ENCODE measurements at places on chromosomes 13 and 19.

GRCh38 chr19:54114340-54115108, 933 bp downstream of the TFPT start:
- no peak for DNase-seq

DNA sequence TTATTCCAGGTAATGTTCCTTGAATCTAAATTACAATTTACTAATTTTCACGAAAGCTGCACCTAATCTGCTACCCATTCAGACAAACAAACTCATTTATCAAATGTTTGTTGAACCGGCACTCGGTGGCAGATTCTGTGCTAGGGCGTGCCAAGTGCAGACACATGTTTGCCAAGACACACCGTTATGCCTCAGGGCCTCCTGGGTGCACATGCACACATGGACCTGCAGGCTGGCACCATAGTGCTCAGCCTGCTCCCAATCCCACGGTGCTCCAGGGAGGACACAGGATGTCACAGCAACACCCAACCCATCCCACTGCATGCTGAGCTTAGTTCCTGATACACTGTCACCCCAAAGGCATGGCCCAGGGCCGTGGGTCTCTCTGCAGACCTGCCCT, 7.7 kb downstream of the SCGB2B2 start:
- DNase-seq: no peak

GRCh38 chr13:111611651-111612050, 291.2 kb downstream of the TEX29 start:
- no peak for DNase-seq

GRCh38 chr13:93948162-93948922, 531.1 kb downstream of the DCT start:
- no peak for DNase-seq

GRCh38 chr13:94707400-94708021, 4.8 kb downstream of the SOX21 start:
- DNase-seq: no peak

DNA sequence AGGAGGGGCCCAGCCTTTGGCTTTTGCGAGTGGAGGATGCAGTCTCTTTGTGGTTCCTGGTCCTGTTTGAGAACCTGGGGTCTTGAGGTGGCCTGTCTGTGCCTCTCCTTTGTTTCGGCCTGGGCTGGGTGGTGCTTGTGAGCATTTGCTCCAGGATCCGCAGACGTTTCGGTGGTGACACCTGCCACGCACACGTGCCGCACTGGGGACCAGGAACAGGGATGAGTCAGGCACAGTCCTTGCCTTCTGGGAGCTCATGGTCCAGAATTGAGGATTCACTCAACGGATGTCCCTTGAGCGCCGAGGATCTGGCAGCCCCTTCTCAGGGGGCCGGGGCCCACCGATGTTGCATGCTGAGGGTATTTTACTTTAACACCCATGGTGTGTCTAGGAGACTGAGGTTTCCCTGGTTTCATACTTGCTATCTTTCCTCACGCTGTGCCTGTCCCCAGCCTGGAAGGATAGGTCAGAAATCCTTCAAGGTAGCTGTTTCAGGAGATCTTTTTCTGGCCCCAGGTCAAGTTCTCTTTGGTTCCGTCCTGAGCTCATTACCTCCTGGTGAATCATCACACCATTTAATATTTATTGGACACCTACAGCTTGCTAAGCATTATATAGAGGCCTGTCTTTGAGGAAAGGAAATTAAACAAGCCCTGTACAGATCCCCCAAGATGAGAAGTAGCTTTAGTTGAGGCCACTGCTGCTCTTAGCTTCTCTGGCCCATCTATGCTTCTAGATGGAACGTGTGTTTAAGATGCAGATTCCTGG, 5.1 kb downstream of the HDGFL2 start:
- no peak for DNase-seq

DNA sequence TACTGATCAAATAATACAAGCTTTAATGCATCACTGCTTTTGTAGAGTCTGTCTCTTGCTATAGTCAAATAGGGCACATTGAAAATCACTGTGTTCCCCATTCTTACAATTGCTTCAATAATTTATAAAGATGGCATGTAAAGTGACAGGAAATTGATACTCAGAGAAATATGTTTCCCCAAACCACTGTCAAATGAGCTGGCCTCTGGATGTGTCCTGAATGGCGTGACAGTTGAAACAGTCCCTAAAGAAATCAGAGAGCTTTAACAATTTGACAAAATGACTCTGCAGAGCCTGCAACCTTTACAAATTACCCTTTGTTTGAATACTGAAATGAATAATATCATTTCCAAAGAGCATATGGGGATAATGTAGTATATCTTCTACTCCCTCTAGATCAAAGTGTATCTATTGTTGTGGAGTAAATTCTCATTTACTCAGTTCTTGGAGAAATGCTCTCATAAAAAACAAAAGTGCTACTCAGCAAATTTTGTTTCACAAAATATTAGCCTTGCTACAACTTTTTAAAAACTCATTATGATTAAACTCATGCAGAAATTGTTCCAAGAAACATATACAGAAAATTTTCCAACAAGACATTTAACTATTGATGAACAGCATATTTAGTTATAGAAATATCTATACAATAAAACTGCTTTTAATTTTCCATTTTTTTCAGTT, 763.2 kb upstream of the SPRY2 start:
- no peak for DNase-seq

DNA sequence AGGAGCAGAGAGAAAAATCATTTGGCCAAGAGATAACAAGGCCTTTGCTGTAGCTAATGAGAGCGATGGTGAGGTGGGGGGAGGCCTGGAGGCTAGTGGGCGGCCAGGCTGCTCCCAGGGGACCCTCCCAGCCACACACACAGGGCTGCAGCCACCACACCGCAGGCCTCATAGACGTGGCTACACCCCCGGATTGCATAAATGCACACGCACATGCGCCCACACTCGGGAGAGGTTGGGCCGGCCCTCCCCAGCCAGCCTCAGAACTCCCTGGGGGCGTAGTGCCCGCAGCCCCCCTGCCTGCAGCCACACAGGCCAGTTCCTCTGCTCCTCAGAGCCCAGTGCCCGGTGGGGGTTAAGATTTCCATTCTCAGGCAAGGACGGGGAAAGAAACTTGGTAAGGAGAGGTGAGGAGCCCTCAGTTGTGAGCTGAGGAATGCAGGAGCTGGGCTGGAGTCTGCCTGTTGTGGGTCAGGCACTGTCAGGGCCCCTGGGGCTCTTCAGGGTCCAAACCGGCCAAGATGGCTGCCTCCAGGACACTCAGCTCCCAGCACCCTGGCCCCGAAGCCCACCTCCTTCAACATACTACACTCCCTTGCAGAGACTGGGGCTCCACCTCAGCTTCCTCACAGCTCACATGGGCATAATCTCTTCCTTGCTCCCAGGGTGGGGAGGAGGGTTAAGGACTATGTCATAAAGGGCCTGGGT, 8.0 kb downstream of the PTH2 start:
- no peak for DNase-seq

DNA sequence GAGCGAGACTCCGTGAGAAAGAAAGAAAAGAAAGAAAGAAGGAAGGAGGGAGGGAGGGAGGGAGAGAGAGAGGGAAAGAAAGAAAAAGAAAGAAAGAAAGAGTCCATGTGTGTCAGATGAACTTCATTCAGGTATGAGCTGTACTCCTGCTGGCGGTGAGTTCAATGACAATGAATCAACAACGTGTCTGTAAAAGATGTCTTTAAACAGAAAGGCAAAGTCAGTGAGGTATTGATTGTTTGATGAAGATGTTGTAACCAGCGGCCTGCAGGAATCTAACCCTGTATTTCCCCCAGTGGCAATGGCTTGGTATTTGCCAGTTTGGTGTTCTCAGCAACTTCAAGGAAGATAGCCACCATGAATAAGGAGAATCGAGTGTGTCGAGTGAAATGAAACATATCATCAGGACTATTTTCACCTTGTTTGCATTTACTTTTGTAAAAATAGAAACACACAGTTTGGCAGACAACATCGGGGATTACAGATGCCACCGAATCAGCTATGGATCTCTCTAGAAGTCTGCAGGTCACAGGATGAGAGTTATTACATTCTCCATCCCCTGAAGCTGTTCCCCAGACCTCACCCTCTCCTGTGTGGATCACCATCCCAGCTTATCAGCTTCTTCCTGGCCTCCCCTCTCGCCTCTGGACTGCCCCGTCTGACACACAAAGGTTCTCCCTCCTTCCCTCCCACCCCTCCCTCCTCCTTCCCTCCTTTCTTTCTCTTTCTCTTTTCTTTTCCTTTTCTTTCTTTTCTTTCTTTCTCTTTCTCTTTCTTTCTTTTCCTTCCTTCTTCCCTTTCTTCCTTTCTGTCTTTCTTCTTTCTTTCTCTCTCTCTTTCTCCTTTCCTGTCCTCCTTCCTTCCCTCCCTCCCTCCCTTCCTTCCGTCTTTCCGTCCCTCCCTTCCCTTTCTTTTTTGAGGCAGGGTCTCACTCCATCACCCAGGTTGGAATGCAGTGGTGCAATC, 8.2 kb upstream of the SBK3 start:
- no peak for DNase-seq

DNA sequence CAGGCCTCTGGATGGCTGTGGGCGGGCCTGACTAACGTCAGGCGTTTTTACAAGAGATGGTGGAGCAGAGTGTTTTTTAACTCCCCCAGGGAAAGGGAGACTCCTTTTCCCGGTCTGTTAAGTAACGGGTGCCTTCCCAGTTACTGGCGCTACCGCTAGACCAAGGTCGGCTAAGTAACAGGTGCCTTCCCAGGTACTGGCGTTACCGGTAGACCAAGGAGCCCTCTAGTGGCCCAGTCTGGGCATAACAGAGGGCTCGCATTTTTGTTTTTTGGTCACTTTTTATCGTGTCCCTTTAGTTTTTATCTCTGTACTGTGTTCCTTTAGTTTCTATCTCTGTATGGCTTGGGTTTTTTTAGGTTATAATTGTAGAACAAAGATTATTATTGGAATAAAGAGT, 10.0 kb downstream of the ZNF383 start:
- no peak for DNase-seq

- DNase-seq: no peak
Measured at GRCh38 chr13:59120297-59120843, 1043.4 kb downstream of the DIAPH3 start.

GRCh38 chr19:51921949-51922348, 5.3 kb upstream of the ZNF613 start:
- DNase-seq: no peak
